ENCODE measurements at places on chromosomes 4 and X.

- no peak for DNase-seq
These were observed 76.1 kb downstream of the ARHGAP6 start for GRCh38 chrX:11589641-11590040.

- no peak for DNase-seq
These were observed 95.2 kb downstream of the SORBS2 start for GRCh38 chr4:185716577-185717376.

DNA sequence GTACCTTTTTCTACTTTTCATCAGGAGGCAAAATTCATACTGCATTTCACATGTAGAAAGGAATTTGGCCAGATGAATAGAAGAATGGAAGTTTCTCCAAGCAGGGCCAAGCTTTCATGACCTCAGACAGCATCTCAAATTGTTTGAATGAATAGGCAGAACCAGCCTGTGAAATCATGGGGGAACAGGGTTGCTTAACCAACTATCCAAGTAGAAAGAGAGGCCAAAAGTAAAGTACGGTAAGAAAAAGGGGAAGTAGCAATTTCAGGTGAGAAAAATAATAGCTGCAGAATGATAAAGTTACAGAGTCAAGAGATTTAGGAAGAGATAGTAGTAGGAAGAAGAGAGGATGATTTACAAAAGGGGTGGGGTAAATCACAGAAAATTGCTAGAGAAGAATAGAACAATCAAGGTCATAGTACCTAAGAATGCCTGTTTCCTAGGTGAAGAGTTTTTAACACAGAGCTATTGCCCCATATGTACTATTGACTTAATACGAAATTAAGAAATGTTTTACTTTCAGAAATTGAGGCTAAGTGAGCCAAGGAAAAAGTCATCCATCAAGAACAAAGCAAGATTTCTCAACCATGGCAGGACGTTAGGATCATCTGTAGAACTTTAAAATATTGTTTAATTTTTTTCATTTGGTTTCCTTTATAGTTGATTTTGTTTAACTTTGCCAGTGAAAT lies 177.1 kb upstream of the TET2 start:
- DNase-seq, result no peak

DNA sequence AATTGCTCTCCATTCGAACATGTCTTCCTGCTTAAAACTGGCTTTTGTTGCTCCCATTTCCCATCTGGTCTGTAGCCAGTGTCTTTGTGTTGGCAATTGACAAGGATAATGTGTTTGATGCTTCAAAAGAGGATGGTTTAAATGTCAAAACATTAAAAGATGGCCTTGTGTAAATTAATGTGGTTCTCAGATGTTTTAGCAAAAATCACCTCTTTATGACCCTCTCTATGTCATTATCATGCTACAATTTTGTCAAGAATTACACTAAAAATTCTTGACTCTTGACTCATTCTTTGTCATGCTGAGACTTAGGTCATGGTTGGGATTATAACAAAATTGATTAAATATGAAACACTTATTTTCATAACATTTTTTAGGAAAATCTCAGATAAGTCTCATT lies 47.4 kb downstream of the TMEM131L start:
- no peak for DNase-seq

DNA sequence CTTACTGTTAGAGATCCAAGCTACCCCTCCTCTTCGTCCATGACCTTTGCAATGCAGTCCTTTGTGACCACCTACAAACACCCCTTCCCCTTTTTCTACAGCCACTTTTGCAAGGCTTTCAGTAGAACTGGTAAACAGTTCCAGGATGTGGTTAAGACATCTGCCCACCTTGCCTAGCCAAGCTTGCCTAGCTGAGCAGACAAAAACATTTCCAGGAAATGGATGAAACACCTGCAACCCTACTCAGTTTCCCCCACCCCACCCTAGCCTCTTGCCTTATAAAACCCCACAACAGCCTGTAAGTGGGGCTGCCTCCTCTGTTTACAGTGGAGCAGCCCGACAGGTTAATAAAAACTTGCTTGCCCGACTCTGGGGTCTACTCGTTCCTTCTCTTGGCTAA lies 133.8 kb downstream of the ZC4H2 start:
- DNase-seq, result no peak

DNA sequence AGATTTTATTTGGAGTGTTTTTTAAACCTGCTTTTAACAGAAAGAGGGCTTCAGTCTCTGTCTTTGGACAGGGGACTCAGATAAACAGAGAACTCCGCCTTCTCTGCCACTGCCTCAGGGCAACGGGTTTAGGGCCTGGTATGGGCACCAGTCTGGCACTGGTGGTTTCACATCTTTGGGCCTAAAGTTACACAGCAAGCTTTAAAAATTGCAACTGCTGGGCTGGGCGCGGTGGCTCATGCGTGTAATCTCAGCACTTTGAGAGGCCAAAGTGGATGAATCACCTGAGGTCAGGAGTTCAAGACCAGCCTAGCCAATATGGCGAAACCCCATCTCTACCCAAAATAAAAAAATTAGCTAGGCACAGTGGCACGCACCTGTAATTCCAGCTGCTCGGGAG lies 10.3 kb upstream of the NAT8L start:
- no peak for DNase-seq

- no peak for DNase-seq
These were observed 64.2 kb upstream of the SYTL5 start for GRCh38 chrX:37942170-37942569.

GRCh38 chr4:16250661-16251365 lies 24.5 kb upstream of the TAPT1 start:
- DNase-seq, result no peak

Data from esophagus muscularis mucosa (tissue), 4 donors.